ENCODE measurements at places on chromosomes 12 and 14.

GRCh38 chr12:75087654-75088053 is 122.0 kb downstream of the KCNC2 start:
- DNase-seq, result peak; percentile 5

GRCh38 chr12:20096430-20096829 is 271.9 kb upstream of the PDE3A start:
- no peak for DNase-seq

DNA sequence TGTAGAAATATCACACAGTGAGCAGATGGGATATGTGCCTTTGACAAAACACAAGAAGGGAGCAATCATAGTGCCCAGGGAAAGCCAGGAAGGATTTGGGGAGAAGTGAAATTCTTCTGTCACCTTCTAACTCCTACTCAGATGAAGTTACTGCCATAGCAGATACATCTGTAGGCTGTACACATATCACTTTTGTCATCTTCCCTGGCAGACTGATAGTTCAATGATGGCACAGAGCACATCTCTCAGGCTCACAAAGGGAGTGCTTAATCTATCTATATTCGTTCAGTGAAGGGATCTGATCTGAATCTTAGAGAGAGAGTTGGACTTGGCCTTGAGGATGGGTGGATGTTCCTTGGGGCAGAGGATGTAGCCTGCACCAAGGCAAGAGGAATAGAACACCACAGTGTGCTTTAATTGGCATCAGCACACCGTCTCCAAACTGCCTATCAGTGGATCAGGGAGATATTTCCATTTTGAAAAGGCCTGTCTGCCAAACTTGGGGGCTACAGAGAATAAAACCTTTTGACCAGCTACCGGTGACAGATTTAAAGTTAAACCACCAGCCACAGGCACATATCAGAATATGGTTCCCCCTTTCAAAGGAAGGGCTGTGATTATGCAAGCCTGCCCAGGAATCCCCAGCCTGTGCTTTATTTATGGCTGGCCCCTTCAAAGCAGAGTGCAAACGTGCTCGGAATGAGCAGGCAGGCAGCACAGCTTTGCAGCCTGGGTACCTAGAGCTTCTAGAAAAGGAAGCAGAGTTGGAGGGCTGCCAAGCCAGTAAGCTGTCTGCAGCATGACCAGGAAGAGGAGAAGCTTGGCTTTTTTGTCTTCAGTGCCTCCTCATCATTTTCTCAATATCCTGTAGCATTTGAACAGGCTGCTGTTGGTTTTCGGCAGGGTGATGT is 165.5 kb upstream of the DYRK2 start:
- DNase-seq, result no peak

DNA sequence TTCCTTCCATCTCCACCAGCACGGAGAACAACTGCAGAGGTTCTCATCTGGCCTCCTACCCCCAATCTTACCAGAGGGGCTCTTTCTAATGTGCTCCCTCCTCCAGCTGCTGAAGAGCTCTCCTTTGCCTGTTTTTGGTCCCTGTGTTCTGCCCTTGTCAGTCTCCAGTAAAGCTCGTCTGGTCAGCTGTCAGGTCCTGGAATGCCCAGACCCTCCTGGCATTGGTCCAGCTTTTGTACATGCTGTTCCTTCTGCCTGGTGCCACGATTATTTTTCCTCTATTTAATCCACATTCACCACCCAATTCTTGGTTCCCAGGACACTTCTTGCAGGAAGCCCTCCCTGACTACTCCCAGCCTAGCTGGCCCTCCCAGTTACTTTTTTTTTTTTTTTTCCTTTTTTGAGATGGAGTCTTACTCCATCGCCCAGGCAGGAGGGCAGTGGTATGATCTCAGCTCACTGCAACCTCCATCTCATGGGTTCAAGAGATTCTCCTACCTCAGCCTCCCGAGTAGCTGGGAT is 6.5 kb downstream of the SLC8B1 start:
- no peak for DNase-seq

- DNase-seq, result no peak
These were observed 3.2 kb upstream of the DUSP6 start for GRCh38 chr12:89355243-89356068.

DNA sequence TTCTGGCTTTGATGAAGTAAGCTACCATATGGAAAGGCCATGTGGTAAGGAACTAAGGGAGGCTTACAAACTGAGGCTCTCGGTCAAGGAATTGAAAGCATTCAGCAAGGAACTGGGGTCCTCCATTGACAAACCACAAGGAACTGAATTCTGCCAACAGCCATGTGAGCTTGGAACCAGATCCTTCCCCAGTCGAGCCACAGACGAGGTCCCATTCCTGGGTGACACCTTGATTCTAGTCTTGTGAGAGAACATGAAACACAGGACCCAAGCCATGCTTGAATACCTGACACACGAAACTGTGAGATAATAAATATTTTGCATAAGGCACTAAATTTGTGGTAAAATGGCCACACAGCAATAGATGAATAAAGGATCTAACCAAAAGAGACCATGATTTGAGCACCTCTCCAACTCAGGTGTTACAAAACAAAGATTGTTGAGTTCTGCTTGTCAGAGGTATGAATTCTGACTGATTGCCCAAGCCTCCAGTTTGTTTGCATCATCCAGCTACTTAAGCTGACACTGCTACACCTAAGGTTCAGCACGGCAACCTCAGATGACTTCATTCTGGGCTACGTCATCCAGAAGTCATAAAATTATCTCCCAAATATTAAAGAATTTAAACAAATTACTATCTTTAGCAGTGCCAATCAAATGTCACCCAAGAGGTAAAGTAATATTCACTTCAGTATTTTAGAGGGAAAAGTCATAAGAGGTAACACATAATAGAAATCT is 59.4 kb downstream of the GARIN6 start:
- no peak for DNase-seq

GRCh38 chr14:45133683-45134050 is 614 bp downstream of the FKBP3 start:
- DNase-seq, result no peak

GRCh38 chr14:76450476-76450875 is 74.5 kb downstream of the ESRRB start:
- DNase-seq, result no peak

- DNase-seq, result no peak
These were observed 50.7 kb downstream of the FOS start for GRCh38 chr14:75329369-75329768.

- no peak for DNase-seq
These were observed 114.0 kb upstream of the TMEM132D start for GRCh38 chr12:130017591-130018449.

DNA sequence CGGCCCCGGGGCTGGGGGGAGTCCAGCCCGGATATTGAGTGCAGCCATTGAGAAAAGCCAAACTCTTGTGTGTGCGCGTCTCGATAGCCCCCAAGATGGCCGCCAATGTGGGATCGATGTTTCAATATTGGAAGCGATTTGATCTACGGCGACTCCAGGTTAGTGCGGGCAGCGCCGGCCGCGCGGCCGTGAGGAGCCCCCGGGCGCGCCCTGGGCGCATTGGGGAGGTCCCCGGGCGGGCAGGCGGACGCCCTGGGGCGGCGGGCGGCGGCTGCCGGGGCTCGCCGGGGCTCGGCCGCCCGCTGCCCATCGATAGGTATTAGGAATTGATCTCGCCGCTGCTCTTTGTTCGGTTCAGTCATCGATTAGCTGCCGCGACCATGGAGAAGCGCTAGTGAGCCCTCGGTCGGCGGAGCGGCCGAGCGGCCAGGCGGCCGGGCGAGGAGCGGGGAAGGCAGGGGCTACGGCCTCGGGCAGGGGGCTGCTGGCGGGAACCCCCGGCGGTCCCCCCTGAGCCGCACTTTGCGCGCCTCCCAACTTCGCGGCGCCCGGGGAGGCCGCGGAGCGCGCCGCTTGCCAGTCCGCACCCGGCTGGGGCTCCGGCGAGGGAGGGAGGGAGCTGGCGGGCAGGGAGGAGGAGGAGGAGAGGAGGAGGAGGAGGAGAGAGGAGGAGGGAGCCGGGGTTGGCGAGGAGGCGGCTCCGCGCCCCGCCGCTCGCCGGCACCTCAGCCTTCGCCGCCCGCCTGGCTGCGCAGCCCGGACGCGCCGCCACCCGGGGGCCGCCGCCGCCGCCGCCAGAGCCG is 113.9 kb upstream of the MYL2 start:
- peak; percentile 41 for DNase-seq

GRCh38 chr12:6057700-6058099 is 66.8 kb downstream of the VWF start:
- no peak for DNase-seq

GRCh38 chr14:79831195-79831892 is 380.0 kb downstream of the DIO2 start:
- DNase-seq, result no peak

GRCh38 chr12:47228802-47229201 is 149.0 kb upstream of the AMIGO2 start:
- no peak for DNase-seq

GRCh38 chr12:76637807-76638206 is 78.2 kb upstream of the OSBPL8 start:
- no peak for DNase-seq

DNA sequence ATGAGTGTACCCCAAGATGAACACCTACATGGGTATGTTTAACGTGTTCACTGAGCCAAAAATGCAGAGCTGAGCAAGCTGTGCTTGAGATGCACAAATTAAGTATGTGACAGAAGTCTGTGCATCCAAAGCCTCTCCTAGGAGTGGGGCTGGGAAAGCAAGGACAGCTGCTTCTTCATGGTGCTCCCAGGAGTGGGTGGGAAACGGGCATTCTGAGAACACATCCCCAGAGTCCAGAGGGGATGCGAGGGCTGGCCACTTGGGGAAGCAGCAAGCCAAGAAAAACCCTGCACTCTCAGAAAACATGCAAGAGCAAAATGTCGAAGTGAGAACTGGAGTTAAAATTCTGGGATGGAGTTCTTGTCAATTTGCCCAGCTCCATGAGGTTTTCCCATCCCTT is 414.3 kb downstream of the BCAT1 start:
- no peak for DNase-seq

DNA sequence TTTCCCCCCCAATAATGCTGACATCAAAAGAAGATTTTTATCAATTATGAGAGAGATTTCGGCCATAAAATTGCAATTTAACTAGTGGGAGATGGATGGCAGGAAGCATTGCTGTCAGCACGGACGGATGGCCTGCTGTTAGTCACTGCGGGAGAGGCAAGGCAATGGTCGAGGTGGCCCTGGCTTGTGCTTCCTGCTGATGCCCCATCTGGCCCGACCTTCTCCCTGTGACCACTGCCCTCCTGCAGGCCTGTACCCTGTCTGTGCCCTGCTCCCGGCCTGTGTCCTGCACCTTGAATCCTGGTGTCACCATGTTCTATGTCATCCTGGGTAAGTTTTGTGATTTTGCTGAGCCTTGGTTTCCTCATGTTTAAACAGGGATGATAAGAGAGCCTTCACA is 67.6 kb downstream of the ADCK1 start:
- DNase-seq, result no peak

- no peak for DNase-seq
These were observed 75.6 kb downstream of the GALNT4 start for GRCh38 chr12:89448951-89449371.

DNA sequence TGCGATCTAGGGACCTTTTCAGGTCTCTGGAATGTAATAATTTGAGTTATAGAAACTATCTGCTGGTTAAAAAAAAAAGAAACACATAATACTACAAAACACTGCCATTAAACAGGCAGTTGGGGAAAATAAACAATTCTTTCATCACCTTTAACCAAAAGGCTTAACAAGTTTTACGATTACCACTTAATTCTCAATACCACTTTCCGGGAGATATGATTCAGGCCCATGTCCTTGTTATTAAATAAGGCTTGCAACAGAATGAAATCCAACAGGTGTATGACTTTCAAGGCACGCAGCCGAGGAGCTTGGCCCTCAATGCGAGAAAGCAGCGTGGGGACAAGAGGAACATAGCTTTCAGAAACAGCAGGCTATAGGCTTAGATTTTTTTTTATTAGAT is 5.6 kb upstream of the GLRX5 start:
- no peak for DNase-seq

DNA sequence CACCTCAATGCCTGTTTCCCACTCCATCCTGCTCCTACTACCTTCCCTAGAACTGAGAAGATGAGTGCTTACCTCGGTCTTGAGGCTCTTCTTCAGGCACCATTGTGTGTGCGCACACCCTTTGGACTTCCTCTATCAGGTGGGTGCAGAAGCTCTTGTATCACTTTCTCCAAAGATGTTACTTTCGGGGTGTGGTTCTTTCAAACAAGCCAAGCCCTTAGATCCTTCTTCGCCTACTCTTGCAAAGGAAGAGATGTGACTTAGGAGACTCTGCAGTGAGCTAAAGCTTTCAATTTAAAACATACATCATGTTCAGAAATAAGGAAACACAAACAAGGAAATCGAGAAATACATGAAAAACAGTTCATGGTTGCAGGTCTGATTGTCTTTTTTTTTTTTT is at the start of gene CLEC4C:
Gene CLEC4C, minus strand, starts transcription at position 130 of the 400 bp plus-strand sequence. Its CDS starts 27 bp downstream, at position 103.
- DNase-seq, result no peak

- DNase-seq, result no peak
These were observed 26.3 kb downstream of the BICDL1 start for GRCh38 chr12:120015313-120015712.

- no peak for DNase-seq
These were observed 5.2 kb downstream of the ENO2 start for GRCh38 chr12:6919588-6919987.

GRCh38 chr14:33680873-33681272 is 270.0 kb downstream of the EGLN3 start:
- DNase-seq, result no peak

DNA sequence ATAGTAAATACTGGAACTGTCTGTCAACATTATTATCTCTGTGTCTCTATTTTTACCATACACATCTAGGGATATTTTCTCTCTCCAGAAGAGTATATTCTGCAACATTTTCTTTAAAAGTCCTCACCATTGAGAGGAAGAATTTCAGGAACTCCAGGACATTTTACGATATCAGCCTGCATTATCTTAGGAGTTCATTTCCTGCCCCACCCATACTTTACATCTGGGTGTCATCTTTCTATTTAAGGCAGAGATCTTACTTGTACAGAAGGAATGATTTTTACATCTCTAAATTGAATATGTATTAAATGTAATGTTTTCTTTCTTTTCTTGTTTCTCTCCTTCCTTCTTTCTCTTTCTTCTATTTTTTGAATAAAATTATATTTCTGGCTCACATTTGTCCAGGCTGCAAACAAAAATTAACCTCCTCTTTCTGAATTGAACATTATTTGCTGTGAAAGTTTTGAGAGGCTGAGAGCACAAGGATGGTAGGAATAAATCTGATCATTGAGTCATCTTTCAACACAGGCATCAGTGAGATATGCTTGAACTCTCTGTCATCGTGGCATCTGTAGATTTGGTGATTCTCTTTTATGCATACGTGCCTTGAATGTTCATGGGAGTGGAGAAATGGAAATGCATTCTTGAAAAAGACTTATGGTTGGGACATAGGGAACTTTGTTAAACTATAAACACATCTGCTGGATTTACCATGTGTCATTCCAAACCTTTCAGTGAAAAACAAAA is 753.6 kb downstream of the SLC16A7 start:
- no peak for DNase-seq

DNA sequence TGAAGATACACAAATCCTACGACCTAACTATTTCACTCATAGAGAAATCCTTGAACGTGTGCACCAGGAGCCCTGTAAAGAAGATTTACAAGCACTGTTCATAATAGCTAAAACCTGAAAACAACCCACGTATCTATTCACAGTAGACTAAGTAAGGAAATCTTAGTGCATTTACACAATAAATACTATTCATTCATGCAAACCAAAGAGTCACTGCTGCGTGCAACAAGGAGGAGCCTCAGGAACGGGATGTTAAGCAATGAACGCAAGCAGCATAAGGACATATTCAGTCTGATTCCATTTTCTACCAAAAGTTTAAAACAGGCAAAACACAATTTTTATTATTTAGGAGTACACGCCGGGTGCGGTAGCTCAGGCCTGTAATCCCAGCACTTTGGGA is 176.6 kb downstream of the TTC7B start:
- DNase-seq, result no peak

GRCh38 chr14:26180221-26180620 is 417.6 kb downstream of the NOVA1 start:
- no peak for DNase-seq

All from HEK293T (cell line).